ENCODE measurements at places on chromosomes 2 and 18. TPM values are rescaled to one million over a fixed set of nuclear protein-coding genes. Genes with fewer than 3 reads are reported as not detected.

The NOL4 gene
- total RNA-seq: not detected

The DCDC2C gene
- total RNA-seq: not detected

The CDK5R2 gene
- total RNA-seq: 0.86 TPM

The GALNT5 gene
- 51.7 TPM for total RNA-seq

The RNU2-63P gene
- not detected for total RNA-seq

The MAP3K19 gene
- total RNA-seq: not detected

The SCN2A gene
- 0.07 TPM for total RNA-seq

The VAPA gene
- 227 TPM for total RNA-seq

The SULT1C2 gene
- 2.0 TPM for total RNA-seq

The WDR12 gene
- 105 TPM for total RNA-seq

The HIBCH gene
- 44.6 TPM for total RNA-seq

The EFHD1 gene
- total RNA-seq: 0.47 TPM

The ANKRD30BL gene
- total RNA-seq: not detected

The ADI1 gene
- total RNA-seq: 32.6 TPM

The DAW1 gene
- 2.4 TPM for total RNA-seq

The NDC80 gene
- total RNA-seq: 56.0 TPM

The CRACDL gene
- 24.3 TPM for total RNA-seq
